ENCODE measurements at places on chromosomes 16 and 17.

DNA sequence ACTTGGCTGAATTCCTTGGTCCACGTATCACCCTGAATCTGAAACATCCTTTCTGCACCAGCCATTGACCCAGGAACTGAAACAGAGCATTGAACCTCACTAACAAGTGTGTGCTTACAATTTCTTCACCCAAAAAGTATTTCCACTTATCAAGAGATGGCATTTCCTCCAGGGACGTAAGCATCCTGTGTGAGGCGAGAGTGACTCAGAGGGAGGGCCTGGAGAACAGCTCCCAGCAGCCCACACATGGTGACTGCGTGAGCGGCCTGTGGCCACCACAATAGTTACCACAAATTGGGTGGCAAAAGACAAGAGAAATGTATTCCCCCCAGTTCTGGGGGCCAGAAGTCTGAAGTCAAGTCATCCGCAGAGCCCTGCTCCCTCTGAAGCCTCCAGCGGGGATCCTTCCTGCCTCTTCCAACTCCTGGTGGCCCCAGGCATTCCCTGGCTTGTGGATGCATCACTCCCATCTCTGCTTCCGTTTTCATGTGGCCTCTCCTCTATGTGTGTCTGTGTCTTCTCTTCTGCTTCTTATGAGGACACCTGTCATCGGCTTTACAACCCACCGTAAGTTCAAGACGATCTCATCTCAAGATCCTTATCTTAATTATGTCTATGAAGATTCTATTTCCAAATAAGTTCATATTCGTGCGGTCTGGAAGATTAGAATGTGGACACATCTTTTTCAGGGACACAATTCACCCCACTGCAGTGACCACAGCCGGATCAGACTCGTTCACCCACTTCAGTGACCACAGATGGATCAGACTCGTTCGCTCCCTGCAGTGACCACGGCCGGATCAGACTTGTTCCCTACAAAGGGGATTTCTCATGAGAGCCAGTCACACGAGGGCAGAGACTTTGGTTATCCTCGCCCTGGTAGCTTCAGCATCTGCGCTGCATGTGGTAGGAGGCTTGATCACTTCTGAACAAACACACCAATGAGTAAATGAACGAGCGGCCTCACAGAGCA, 122.6 kb upstream of the FOXF1 start:
- no peak for DNase-seq

DNA sequence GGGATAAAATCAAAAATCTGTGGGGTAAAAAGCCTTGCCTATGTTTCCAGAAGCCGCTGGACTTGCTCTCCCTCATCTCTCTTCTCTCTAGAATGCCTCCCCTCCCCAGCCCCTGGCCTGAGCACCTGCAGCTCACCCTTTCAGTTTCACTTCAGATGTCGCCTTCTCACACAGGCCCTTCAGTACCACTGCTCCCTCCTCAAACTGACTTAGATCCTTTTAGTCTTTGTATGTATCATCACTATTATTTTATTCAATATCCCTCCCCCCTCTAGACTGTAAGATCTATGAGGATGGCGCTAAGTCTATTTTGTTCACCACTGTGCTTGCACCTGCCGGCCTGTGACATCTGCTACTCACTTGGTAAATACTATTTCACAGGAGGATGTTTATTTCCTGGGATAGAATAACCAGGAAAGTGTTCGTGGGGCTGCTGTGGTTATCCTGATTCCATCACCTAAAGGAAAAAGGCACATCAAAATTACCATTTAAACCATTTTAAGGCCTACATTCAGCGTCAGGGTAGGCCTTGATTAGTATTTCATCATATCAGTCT, 122.3 kb downstream of the MRTFB start:
- peak; percentile 90 for DNase-seq

DNA sequence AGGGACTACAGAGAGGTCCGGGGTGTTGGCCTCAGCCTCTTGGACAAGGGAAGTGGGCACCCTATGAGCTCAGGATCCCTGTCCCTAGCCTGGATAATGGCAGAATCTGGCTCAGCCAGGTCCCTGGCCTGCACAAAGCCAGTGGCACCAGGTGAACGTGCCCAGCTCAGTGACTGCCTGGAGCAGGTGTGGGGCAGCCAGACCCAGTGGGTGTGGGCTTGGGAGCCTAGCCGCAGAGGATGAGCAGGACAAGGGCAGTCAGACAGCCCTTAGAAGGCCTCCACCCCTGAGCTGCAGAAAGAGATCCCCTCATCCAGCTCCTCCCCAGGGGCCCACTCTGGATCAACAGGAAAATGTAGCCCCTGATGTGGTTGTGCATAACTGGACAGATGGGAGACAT, 585.3 kb downstream of the KCNJ18 start:
- no peak for DNase-seq

DNA sequence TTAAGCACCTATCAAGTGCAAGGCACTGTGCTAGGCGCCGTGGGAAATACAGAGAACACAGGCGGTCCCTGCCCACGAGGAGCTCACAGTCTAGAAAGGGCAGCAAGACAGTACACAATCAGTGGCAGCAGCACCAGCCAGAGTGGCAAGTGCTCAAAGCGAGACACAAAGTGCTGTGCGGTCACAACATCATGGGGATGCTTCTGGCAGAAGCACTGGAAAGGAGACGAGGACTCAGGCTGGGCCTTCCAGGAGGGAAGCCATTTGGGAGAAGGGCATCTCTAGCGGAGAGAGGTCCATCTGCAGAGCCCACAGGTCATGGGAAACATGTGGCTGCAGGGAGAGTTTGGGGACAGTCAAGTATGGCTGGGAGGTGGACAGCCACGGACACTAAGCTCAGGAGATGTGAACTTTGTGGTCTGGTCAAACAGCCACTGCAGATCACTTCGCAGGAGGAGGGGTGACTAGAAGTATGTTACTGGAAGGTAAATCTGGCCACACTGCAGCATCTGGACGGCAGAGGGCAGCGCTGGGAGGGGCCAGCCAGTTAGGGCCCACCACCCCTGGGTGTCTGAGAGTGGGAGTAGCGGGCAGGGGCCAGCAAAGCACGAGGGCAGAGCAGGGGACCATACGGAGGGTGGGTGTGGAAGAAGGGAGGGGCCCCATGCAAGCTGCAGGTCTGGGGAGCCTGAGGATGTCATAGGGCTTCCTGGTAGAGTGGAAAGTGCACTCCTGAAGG, 71.1 kb downstream of the N4BP1 start:
- DNase-seq, result no peak

DNA sequence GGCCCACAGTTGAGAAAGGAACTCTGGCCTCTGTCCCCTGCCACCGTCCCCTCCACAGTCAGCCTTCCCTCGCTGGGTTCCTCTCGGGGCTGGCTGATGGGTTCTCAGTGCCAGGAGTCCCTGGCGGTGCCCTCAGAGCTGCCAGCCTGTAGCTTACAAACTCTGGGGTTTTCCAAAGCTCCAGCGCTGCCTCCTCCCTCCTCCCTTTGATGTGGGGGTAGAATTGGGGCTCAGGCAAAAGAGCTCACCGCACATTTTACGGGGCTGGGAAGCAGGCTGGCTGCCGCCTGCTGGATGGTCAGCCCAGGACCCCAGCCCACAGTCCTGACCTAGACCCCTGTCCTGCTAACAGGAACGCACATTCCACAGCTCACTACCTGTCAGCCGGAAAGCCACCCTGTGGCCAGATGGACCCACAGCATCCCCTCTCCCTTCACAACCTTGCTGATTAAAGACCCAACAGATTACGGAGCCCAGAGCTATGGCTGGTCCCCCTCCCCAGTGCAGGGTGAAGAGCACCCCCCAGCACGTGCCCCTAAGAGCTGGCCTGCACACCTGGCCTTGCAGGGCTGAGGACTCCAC, 6.0 kb downstream of the VASN start:
- no peak for DNase-seq

All from RPMI8226 (cell line).